Muscle of back (tissue), 13 donors: ENCODE measurements at places on chromosomes 16 and 17. TPM values are rescaled to one million over a fixed set of nuclear protein-coding genes. Genes with fewer than 3 reads are reported as not detected.
A peak's percentile ranks its signal among the peaks of the same experiment; 100 is the strongest.

GRCh38 chr16:69463876-69464275 lies 39.5 kb downstream of the CYB5B start:
- DNase-seq: no peak

DNA sequence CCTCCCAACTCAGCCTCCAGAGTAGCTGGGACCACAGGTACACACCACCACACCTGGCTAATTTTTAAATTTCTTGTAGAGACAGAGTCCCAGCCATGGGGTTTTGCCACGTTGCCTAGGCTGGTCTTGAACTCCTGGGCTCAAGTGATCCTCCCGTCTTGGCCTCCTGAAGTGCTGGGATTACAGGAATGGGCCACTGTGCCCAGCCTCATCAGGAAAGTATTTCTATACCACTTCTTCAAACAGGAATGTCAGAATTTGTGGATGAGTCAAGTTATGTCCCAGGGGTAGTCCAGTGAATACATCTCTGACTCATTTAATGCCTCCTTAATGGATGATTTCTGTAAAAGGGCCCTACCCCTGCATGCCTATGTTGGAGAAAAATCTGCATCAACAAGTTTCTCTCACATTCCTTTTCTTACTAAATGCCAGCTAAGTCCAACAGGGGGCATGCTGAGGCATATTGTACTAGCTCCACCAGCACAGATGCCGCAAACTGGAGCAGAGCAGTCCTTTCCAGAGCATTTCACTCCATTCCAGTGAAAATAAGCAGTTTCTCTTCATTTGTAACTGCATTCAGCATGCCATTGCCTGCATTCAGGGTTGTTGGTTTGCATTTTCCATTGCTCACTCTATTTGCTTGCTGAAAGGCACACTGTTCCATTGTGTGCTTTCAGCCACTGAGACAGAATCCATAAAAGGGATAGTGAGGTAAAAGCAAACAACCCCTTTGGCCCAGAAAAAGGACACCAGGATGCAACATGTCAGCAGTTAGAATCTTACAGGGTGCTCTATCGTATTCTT lies 5.3 kb upstream of the CAVIN1 start:
- DNase-seq: peak; percentile 97

GRCh38 chr16:6160871-6161270 lies 1063.3 kb upstream of the EEF2KMT start:
- DNase-seq: no peak

MYOCD gene
- polyA plus RNA-seq: 0.83 TPM

DNA sequence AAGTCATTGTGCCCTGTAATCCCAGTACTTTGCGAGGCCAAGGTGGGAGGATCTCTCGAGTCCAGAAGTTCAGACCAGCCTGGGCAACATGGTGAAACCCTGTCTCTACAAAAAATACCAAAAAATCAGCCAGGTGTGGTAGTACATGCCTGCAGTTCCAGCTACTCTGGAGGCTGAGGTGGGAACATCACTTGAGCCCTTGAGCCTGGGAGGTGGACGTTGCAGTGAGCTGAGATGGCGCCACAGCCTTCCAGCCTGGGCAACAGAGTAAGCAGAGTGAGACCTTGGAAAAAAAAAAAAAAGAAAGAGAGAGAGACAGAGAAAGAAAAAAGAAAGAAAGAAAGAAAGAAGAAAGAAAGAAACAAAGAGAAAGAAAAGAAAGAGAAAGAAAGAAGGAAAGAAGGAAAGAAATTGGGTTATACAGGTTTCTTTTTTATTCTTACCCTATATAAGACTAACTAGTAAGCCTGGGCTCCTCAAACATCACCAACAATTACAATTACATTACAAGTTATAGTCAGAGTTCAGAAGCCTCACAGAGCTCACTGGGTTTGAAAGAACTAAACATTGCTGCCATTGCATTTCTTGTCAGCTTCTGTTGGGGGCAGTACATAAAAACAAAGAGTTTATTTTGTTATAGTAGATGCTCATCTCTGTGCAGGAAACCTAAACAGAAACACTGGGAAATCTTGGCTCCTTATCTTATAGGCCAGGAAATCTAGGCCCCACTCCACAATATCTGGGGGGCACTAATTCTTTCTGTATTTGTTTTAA lies 6.7 kb upstream of the ABCA9 start:
- no peak for DNase-seq

DNA sequence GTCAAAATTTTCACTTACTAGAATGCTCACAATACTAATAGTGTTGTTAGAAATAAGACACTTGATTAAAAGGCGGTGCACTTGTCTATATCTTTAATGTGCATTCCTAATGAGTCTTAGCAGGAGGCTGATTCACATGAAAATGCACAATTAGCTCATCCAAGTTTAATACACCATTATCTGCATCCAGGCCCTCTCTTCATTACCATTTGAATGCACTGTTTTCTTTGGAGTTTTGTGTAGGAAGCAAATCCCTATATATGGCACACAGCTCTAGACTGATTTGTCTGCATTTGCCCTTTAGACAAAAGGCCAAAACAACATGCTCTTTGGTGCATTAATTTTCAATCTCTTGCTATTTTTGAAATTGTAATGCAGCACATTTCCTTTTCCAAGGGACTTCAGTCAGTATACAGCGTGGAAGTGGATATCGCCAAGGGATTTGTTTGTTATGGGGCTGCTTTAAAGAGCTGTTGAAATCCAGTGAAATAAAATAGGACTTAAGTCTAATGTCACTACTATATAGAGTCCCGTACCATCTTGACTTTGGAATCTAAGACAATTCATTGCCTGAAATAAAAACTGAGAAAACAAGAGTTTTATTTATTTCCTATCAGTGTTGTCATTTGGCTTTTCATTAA lies 257.6 kb upstream of the CPHXL start:
- DNase-seq: no peak

GRCh38 chr17:76360461-76360860 lies 6.7 kb upstream of the PRPSAP1 start:
- no peak for DNase-seq

TEKT5 gene
- polyA plus RNA-seq: 0.20 TPM

DNA sequence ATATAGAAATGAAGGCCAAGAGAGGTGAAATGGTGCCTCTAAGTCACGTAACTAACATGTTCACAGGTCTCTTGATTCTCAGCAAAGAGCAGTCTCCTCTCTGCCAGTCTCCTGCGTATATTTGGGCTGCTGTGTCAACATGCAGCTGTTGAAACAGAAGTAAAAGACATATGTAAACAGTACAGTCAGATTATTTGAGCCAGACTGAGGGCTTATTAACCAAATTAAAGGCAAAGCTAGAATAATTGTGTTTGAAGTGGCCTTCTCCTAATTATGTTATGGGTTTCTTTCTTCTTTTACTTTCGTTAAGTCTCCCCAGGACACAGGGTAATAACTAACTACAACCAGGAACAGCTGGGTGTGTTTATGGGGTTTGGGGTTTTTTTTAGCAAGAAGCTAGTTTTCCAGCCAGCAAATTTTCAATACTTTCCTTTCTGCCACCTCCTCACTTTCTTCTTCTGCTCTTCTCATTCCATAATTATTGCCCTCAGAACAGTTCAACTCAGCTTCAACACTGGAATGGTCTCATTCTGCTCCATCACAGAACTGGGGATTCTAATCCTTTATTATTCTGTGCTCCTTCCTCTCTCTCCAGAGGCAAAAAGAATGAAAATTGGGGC lies 18.4 kb downstream of the G6PC1 start:
- no peak for DNase-seq

- DNase-seq: no peak
Measured at GRCh38 chr17:50316016-50316587, 29.8 kb upstream of the XYLT2 start.

DNA sequence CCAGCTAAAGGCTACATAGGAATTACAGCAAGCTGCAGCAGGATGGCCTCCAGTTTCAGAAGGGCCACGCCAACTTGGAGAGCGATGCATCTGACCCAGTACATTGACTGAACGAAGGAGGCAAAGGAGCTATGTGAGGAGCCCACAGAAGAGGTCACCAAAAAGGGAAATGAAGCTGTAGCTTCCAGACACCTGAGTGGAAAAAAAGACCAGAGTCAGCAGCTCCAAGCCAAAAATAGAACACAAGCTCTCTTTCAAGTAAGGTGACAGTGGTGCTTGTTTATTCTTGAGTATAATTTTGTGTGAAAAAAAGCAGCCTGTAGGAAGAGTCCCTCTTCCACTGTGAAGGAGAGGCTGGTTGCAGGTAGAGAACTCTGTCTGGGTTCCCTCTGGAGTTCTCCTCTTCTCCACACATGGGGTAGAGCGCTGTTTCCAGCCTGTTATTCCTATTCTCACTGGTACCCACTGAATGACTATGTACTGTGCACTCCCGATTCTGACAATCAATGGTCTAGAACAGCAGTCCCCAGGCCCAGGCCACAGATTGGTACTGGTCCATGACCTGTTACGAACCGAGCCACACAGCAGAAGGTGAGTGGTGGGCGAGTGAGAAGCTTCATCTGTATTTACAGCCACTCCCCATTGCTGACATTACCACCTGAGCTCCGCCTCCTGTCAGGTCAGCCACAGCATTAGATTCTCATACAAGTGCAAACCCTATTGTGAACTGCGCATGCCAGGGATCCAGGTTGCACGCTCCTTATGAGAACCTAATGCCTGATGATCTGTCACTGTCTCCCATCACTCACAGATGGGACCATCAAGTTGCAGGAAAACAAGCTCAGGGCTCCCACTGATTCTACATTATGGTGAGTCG lies 15.1 kb downstream of the CCL4 start:
- DNase-seq: no peak

FOXO3B gene
- 2.1 TPM for polyA plus RNA-seq

NPTX1 gene
- polyA plus RNA-seq: 0.20 TPM
